Renal cortex interstitium (tissue), 15 donors: ENCODE measurements at places on chromosomes 4 and X.

DNA sequence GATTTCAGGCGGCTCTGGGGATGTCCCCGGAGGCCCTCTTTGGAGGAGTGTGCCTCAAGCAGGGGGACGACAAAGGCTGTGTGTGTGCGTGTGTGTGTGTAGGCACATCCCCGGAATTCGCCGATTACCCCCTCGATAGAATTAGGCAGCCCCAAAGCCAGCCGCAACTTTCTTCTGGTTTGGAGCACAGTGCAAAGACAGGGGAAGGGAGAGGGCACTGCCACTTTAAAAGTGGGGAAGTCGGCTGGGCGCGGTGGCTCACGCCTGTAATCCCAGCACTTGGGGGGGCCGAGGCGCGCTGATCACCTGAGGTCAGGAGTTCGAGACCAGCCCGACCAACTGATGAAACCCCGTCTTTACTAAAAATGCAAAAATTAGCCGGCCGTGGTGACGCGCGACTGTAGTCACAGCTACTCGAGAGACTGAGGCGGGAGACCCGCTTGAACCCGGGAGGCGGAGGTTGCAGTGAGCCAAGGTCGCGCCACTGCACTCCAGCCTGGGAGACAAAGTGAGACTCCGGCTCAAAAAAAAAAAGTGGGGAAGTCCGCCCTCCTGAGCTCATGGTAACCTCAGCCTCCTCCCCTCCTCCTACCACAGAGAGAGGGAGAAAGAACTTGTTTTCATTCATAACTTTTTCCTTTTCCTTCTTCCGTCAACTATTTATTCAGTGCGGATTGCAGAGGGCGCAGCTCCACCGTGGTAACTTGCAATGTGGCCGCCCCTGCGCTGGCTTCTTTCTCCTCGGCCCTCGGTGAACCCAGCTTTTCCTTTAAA, 2.4 kb downstream of the SPRY1 start:
- no peak for DNase-seq

DNA sequence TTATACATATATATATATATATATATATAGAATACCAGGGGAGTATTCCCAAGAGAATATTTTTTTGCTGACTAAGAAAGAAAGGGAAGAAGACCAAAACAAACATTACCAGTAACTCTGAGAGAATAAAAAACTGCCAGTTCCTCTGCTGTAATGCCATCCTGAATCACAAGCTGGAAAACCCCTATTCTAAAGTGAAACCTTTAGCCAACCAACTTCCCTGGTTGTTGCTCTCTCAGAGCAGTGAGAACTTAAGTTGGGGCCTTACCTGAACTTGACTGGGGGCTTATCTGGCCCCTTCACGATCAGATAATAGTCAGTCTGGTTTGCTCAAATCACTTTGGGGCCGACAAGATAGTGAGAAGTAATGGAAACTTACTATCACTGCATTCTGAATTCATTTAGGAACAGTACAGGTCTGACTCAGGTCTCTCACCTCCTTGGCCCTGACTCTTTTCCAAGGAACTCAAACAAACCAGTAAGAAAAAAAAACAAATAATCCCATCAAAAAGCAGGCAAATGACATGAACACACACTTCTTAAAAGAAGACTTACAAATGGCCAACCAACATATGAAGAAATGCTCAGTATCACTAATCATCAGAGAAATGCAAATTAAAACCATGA, 62.5 kb downstream of the CD40LG start:
- no peak for DNase-seq

- DNase-seq, result no peak
Measured at GRCh38 chr4:14084598-14084997, 457.1 kb upstream of the BOD1L1 start.

- DNase-seq, result no peak
Measured at GRCh38 chrX:147828719-147829118, 83.0 kb upstream of the FMR1 start.

DNA sequence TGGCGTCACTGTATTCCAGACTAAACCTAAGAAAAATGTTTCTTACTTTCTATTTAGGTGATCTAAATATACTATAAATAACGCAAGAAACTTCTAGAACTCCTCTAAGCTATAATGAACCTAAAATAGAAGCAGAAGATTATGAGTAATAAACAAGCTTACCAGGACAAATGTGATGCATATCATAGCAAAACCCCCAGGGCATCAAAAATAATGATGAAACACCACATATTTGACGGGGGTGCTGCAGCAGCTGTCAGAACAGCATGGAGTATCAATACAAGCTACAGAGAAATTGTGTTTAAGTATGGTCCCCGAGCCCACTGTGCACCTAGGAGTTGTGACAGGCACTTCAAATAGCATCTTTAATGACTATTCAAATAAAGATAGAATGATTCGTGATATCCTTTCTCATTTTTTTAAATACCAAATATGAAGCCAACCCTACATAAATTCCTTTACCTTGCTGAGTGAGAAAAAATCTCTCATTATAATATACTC, 337.3 kb downstream of the CENPC start:
- no peak for DNase-seq

- no peak for DNase-seq
Measured at GRCh38 chrX:127943571-127943970, 108.6 kb downstream of the ACTRT1 start.

DNA sequence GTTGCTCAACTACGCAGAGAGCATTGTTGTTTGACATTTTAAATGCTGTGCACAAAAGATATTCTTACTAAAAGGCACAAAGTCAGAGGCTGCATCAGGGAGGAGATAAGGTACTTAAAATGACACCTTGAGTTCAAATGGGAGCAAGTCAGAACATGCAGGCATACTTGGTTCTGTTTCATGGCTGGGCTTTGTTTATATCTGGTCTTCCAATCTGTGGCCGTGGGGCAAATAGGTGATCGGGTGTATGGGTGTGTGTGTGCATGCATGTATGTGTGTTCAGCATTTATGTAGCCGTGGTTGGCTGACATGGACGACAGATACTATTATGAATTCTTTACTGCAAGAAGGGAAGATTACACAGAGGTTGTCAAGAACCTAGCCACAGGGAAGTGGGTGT, 106.1 kb downstream of the RASL11B start:
- DNase-seq, result no peak

DNA sequence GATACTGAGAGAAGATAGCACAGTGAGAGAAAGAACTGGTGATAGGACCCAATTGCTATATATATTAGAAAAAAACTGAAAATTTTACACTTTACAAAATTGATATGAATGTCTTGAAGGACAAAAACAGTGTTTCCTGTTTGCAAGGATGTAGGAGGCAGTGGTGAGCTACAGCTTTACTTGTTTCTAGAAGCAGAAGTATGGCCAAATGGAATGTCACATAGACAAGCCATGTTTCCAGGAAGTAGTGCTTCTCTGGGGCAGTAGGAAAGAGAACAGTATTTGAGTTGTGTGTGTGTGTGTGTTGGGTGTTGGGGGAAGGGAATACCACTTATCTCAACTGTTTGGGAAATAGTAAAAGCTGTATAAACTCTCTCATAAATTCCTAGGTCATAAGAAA, 60.9 kb upstream of the IBSP start:
- no peak for DNase-seq

DNA sequence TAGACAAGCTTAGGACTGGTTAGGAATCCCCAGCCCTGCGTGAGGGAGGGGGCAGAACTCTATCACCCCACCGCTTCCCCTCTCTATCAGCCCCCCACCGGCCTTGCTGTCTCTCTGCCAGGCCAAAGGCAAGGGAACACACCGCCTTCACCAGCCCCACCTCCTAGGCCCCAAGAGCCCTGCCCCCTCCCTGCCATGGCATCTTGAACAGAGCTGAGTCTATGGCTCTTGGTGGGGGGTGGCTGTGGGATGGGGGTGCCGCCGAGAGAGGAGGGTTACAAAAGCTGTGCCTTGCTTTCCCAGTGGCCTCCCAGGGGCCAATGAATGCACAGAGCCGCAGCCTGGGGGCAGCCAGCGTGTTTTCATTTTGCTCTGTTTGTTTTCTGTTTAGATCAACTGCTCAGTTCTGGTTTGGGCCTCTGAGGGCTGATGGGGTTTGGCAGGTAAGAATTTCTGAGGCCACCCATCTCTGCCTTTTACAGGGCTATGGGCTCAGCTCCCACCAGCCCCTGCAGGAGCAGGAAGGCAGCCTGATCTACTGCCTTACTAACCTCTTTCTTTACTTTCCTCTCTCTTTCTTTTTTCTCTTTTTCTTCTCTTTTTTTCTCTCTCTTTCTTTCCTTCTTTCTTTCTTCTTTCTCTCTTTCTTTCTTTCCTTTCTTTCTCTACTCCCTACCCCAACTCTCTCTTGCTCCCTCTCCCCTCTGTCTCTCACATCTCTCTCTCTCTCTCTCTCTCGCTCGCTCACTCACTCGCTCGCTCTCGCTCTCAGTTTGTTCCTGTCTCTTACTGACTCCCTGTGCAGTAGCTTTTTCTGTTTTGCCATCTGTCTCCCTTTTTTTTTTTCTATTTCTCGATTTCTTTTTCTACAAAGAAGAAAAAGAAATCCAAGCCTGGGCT, 128.3 kb downstream of the PJA1 start:
- no peak for DNase-seq

- DNase-seq, result no peak
Measured at GRCh38 chr4:2333916-2334644, 72.2 kb upstream of the MXD4 start.

GRCh38 chrX:10902001-10902400, 209.1 kb upstream of the HCCS start:
- no peak for DNase-seq

DNA sequence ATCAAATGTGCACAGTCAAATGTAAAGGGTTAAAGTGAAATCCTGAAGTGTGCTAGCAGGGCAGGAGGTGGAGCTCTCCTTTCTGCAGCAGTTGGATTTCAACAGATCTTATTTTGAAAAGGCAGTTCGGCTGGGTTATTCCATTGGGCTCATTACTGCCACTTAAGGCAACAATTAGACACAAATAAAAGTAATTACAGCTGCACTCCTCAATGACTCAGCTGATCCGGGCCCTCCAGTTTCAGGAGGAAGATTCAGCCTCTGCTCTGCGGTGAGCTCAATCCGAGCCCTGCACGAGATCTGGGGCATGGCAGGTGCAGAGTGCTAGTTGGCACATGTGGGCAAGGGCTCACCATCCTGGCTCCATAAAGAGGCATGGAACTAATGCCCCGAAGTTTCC, 85.4 kb downstream of the PHKA2 start:
- no peak for DNase-seq

- no peak for DNase-seq
Measured at GRCh38 chrX:41858161-41858775, 65.1 kb downstream of the CASK start.

- DNase-seq, result no peak
Measured at GRCh38 chr4:47525154-47525819, 40.2 kb downstream of the ATP10D start.

- no peak for DNase-seq
Measured at GRCh38 chr4:26459054-26459755, 31.1 kb downstream of the CCKAR start.

DNA sequence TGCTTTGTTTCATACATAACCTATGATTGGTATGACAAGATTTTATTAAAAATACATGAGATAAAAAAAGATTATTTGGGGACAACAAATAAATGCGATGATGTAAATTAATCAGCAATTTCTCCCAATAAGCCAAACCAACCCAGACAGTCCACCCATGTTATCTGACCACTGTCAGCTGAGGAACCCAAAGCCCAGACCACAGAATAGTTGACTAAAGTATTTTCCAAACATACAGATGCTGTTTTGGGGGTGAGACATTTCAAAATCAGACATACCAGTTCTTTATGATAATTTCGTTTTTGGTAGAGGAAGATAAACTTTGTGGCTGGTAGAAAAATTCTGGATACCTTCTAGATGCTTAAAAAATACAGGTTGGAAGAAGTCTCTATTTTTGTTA, 650.8 kb upstream of the FAM241A start:
- DNase-seq, result no peak

DNA sequence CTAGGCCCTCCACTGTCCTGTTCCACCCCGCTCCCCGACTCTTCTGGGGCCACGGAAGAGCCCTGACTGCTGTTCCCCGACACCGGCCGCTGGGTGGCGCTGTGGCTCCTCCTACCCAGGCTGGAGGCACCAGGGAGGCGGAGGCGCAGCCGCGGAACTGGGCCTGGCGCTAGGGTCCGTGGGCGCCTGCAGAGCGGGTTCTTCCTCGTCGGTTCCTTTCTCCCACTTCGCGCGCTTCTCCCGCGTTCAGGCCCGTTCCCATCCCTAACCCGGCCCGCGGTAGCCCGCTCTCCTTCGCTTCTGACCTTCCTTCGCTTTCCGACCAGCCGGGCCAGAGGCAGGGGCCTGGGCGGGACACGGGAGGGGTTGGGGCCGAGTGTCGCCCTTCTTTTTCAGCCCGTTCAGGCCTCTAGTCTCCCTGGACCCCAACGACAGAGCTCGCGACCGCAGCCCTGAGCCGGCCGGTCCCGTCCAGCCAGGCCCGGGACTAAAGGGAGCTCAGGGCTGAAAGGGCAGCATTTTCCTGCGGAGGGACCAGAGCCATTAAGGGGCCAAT, 34.3 kb downstream of the NALF2 start:
- DNase-seq, result no peak

DNA sequence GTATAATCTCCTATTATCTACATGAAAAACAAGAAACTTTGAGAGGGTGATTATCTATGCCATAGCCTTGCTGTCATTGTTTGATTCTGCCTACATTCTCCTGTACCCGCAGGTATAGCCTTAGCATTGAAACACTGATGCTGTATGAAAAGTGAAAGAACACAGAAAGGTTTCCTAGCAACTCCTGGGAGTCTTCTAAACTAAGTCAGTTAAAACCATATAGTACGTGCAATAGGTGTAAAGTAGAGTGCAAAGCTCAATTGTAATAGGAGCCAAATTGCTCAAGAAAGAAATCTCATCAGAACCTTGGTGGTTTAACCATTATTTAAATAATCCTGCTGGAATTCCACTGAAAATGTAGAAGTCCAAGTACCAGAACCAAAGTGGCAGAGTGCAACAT, 489.7 kb downstream of the PCDH10 start:
- DNase-seq, result no peak

DNA sequence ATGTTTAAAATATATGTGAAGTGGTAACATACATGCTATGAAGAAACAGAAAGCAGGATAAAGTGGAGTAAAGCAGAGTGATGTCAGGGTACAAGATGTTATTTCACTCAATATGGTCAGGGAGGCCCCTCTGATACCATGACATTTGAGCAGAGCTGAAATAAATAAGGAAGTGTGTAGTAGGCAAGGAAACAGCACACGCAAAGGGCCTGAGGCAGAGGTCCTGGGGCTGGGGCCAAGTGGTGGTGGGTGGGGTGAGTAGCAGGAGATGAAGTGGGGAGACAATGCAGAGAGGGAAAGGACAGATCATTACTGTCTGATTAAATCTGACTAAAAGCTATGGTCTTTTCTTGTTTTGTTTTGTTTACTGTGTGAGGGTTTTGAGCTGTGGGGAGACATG, 61.1 kb downstream of the FAM13A start:
- no peak for DNase-seq

GRCh38 chrX:72019487-72019886, 108.8 kb downstream of the NHSL2 start:
- DNase-seq, result no peak

- no peak for DNase-seq
Measured at GRCh38 chrX:152177497-152178269, 39.3 kb upstream of the MAGEA10 start.

- DNase-seq, result no peak
Measured at GRCh38 chr4:156948133-156948532, 23.5 kb downstream of the PDGFC start.

- DNase-seq, result no peak
Measured at GRCh38 chr4:1337376-1337831, 9.6 kb upstream of the UVSSA start.
